Liver (tissue), 10 donors: ENCODE measurements at places on chromosomes 11 and 22. TPM values are rescaled to one million over a fixed set of nuclear protein-coding genes. Genes with fewer than 3 reads are reported as not detected.

DNA sequence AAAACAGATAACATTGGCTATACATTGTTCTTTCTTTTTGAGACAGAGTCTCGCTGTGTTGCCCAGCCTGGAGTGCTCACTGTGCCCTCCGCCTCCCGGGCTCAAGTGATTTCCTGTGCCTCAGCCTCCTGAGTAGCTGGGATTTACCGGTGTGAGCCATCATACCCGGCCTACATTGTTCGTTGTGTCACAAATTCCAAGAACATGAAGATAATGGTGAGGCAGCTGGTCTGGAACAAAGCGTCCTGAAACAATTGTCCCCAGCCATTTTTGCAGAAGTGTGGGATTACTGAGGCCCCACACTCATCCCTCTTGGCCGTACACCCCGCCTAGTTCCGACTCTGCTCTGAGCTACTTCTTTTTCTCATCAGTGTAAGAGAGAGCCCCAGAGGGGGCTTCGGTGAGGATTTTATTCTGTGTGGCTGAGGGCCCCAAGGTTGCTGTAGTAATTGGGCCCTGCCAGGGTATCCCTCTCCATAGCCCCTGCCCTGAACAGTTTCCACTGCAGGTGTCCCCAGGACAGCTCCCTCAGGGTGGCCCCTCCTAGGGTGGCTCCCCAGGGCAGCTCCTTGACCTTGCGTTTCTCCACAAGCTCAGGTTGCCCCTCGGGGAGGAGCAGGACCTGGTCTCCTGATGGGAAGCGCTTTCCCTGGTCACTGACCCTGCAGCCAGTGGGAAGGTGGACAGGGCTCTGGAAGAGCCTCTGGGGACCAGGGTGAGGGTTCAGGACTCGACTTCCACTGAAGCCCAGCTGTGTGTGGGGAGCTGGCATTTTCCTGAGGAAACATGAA is 13.1 kb upstream of the ARSA start:
- DNase-seq, result no peak

DNA sequence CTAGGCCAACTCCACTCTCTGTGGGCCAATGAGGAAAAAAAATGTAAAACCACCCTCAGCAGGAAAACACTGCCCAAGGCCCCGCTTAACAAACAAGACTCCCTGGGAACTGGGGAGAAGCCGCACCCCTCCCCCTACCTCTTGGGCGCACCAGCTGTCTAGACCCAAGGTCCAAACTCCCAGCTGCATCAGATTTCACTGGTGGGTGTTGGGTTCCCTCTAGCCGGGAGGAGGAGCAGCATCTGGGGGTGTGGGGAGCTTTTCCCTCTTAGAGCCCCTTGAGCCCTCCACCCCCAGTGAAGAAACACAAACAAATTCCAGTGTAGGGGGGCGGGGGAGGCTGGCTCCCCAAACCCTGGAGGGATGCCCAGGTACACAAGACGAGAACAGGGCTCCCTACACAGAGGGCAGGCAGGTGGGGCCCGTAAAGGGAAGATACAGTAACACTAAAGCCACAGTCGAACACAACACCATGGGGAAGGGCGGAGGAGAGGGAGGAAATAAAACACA is 64.9 kb downstream of the NECTIN1 start:
- peak; percentile 51 for DNase-seq

DNA sequence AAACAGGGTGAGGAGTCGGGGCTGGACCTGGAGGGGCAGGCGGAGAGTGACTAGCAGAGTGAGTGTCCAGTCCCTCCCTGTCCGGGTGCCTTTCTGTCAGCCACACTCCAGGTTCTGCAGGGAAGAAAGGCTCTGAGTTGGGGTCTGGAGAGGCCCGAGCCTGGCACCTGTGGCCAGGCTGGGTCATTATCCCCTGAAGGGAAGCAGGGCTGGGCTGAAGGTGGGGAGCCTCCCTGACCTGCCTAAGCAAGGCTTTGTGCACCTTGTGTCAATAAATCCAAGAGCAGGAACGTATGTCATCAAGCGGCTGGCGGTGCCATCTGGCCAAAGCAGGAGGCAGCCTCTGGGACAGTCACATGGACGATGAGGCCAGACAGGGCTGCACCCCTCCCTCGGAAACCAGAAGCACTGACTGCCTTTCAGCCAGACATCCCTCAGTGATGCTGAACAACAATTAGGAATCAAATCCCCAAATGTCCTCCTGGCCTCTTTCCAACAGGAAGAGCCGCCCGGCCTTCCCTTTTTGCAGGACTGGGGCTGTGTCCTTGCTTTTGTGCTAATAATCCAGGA is 73.9 kb upstream of the FGF3 start:
- no peak for DNase-seq

MS4A14 gene
- polyA plus RNA-seq, result 0.17 TPM

TNNT3 gene
- polyA plus RNA-seq, result not detected

RFPL3 gene
- polyA plus RNA-seq, result not detected

GLB1L3 gene
- not detected for polyA plus RNA-seq
